ENCODE measurements at places on chromosomes 4 and X.

- no peak for DNase-seq
These were observed 109.5 kb downstream of the CDKL5 start for GRCh38 chrX:18534949-18535348.

DNA sequence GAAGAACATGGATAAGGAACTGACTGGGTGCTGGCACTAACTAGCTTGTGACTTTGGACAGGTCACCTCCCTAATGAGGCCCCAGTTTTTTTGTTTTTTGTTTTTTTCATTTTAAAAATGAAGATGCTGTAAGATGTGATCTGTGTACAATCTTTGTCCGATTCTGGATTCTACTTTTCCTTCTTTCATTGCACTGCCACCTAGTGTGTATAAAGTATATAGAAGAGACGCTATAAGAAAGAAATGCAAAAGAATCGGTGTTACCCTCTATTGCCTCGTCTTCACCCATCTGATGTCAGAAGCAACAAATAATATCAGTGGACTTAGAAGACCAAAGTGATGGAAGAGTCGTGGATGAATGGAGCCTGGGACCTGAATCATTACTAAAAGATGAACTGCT, 58.6 kb upstream of the P2RY10 start:
- no peak for DNase-seq

GRCh38 chrX:103417370-103417769, 41.0 kb downstream of the BEX3 start:
- no peak for DNase-seq

DNA sequence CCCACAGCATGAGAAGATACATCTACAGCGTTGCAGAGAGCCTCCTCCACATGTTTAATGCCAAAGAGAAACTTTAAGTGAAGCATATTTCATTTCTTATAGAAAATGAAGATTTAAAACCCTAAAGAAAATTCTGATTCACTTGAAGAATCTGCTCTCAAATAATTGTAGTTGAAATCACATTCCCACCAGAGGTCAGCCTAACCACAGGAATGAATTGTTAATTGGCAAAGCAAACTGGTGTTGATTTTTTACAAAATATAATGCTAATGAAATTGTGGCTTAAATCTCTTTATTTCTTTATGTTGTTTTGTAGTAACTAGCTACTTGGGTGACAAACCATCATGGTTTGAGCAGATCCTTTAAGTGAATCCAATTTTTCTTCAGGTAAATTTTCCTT, 31.1 kb upstream of the WDR17 start:
- DNase-seq, result no peak

- DNase-seq, result no peak
These were observed 123.5 kb upstream of the JADE1 start for GRCh38 chr4:128686032-128686465.

All from T follicular helper cell (primary cell).